ENCODE measurements at places on chromosomes 6 and 20. TPM values are rescaled to one million over a fixed set of nuclear protein-coding genes. Genes with fewer than 3 reads are reported as not detected.

DNA sequence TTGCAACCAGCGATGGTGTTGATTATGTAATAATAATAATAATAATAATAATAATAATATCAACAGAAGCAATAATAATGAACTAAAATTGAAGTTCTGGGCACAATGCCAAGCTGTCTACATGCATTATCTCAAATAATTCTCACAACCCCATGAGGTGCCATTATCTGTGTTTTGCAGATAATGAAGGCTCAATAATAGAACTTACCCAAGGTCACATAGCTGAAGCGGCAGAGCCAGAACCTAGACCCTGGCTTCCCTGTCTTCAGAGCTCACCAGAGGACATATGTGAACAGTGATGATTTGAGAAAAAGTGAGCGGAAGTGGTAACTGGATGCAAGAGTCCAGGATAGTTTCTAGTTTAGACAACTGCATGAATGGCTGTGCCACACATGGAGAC, 91.0 kb downstream of the HIVEP1 start:
- no peaks in the 10 kb centered on the region for H3K27me3 ChIP-seq
- H3K4me1 ChIP-seq, result no peaks in the 10 kb centered on the region
- no peak for DNase-seq

DNA sequence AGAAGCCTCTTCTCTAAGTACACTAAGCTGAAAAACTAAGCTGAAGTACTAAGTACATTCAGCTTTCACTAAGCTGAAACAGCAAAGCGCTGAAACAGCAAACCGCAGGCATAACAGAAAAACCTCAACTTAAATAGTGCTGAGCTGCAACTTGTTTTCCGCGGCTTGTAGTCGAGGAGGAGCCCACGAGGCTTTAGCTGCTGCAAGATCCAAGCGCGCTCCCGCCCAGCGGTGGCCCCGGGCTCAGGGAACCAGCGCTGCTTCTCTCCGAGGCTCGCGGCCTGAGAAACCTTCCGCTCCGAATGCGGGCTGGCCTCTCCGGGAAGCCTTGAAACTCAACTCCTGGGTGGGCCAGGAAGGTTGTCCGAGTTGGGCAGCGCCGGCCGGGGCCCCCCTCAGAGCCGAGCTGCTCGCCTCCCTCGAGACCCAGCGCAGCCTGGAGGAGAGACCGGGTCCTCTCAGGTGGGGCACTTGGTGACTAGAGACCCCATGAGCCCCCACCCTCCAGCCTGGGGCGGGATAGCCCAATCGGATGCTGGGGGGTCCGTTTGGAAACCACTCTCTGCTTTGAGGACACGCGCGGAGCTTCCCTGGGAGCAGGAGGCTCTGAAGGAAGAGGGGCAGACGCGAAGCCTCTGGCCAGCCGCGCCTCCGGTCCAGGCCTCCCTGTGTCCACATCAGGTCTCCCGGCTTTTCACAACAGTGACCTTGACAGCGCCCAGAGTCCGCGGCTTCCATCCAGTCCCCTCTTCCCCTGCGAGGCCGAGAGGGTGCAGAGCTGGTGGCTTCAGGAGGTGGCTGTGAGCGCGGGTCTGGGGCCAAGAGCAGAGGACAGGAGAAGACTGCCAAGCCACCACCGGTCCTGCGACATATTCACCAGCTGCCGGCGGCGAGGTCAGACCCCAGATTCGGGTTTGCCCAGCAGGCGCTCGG, 38.1 kb upstream of the HLA-E start:
- DNase-seq, result peak; percentile 57
- H3K4me3 ChIP-seq, result no peak overlapping the region
- no peaks in the 10 kb centered on the region for H3K4me1 ChIP-seq
- H3K36me3 ChIP-seq, result no peaks in the 10 kb centered on the region

GRCh38 chr6:47352966-47353365, 43.3 kb upstream of the TNFRSF21 start:
- H3K27me3 ChIP-seq, result no peaks in the 10 kb centered on the region
- H3K4me1 ChIP-seq, result no peaks in the 10 kb centered on the region
- DNase-seq, result no peak
- H3K36me3 ChIP-seq, result no peaks in the 10 kb centered on the region

The KHDRBS2 gene
- polyA plus RNA-seq, result 1.3 TPM

DNA sequence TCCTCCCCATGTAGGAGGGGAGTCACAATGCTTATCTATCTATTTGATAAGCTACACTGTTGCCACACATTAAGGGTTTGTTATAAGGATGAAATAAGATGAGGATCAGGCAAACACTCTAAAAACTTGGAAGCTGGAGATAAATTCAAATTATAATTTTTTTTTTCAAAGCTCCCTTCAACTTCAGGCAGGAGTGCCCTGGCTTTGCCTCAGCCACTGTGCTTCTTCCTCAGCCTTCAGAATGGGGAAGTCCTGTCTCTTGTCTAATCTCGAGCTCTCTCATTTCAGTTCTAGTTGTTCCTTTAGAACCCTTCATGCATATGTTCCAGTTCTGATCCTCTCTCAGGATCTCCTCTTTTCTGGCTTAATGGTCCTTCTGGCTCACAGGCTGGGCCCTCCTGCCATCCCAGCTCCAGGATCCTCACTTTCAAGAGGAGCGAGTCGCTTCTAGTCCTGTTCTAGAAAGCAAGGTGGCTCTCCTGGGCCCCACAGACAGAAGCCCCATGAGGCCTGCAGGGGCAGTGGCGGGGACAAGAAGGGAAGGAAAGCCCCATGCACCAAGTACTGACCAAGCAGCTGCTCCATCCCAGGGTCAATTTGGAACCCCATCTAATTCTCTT, 164.3 kb downstream of the VEGFA start:
- H3K27me3 ChIP-seq, result no peaks in the 10 kb centered on the region
- no peaks in the 10 kb centered on the region for H3K36me3 ChIP-seq
- no peak overlapping the region for H3K4me3 ChIP-seq
- H3K4me1 ChIP-seq, result peaks cover 68% of the 10 kb centered on the region
- H3K27ac ChIP-seq, result no peak overlapping the region
- DNase-seq, result no peak

- H3K4me1 ChIP-seq, result no peaks in the 10 kb centered on the region
- H3K27me3 ChIP-seq, result no peaks in the 10 kb centered on the region
- no peaks in the 10 kb centered on the region for H3K36me3 ChIP-seq
- no peak overlapping the region for H3K4me3 ChIP-seq
These were observed 23.1 kb downstream of the BNIP5 start for GRCh38 chr6:36313649-36313936.

GRCh38 chr6:31717499-31718222, 2.5 kb downstream of the LY6G6D start:
- H3K36me3 ChIP-seq, result no peaks in the 10 kb centered on the region
- DNase-seq, result no peak
- no peaks in the 10 kb centered on the region for H3K4me1 ChIP-seq

The RRAGD gene
- 17.1 TPM for polyA plus RNA-seq

- no peak overlapping the region for H3K4me3 ChIP-seq
- no peaks in the 10 kb centered on the region for H3K27me3 ChIP-seq
- H3K27ac ChIP-seq, result no peak overlapping the region
- DNase-seq, result no peak
- H3K36me3 ChIP-seq, result no peaks in the 10 kb centered on the region
These were observed 70.2 kb downstream of the LYRM4 start for GRCh38 chr6:5190507-5190906.

DNA sequence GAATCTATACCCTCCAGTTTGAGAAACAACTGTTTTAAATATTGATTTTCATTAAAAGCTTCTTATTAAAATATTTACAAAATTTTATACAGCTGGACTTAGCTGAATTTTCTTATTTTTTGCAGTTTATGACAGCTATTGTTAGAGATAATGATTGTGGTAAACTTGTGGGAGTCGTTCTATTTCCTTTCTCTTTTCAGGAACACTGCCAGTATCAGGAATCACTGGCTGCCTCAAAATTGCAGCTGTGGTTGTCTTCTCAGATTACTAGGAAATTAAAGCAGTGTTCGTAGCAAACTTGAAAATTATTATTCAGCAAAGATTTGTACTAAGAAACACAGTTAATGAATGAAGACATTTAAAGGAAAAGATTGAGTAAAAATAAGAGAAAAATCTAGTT, 311.0 kb downstream of the CENPW start:
- no peaks in the 10 kb centered on the region for H3K4me1 ChIP-seq
- H3K4me3 ChIP-seq, result no peak overlapping the region
- no peaks in the 10 kb centered on the region for H3K36me3 ChIP-seq

- peaks cover 23% of the 10 kb centered on the region for H3K4me1 ChIP-seq
- H3K4me3 ChIP-seq, result no peak overlapping the region
- no peak for DNase-seq
- H3K36me3 ChIP-seq, result no peaks in the 10 kb centered on the region
- H3K27ac ChIP-seq, result no peak overlapping the region
These were observed 11.2 kb upstream of the IP6K3 start for GRCh38 chr6:33757906-33758305.

The PGK2 gene
- not detected for polyA plus RNA-seq

All from lung (tissue), 17 donors.